ENCODE measurements at places on chromosomes 6 and 20.
A peak's percentile ranks its signal among the peaks of the same experiment; 100 is the strongest.

DNA sequence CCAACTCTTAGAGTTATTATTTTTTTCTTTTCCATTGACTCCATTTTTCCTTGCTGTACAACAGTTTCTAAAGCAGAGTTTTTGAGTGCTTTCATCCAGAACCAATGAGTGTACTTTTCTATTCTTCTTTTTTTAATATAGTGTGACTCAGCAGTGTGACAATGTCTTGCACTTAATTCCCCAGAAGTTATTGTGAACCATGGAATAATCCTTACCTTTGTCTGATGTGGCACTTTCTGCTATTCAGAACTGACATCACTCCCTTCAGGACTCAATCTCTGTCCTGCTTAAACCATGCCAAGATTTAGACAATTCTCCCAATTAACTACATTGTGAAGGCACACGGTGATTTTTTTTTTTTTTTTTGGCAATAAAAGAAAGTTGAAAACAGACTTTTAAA lies 41.5 kb downstream of the GRIK2 start:
- no peak for DNase-seq

DNA sequence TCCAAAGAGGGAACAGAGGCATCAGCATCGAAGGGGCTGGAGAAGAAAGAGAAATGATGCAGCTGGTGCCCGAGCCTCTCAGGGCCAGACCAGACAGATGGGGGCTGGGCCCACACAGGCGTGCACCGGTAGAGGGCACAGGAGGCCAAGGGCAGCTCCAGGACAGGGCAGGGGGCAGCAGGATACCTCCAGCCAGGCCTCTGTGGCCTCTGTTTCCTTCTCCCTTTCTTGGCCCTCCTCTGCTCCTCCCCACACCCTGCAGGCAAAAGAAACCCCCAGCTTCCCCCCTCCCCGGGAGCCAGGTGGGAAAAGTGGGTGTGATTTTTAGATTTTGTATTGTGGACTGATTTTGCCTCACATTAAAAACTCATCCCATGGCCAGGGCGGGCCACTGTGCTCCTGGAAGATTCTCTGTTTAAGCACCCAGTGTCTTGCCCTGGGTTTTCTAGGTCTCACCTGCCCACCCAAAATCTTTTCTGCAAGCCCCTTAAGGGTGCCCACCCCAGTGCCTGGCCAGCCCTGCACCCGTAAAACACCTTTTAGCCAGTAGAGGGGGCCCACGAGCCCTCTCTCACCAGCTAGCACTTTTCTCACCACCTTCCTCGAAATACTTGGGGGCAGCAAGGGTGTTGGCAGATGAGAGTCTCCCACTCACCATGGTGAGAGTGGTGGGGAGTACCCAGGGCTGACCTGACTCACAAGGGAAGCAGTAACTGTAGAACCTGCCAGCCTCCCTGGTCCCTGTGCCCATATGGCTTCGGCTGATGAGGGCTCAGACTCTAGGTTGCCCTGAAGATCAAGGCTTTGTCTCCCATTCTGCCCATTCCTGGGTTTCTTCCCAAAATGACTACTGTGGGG lies 35.7 kb upstream of the ID1 start:
- peak; percentile 84 for DNase-seq

GRCh38 chr20:11976966-11977365 lies 59.3 kb downstream of the BTBD3 start:
- DNase-seq = no peak

GRCh38 chr6:97438011-97438671 lies 155.1 kb upstream of the MMS22L start:
- DNase-seq = no peak

DNA sequence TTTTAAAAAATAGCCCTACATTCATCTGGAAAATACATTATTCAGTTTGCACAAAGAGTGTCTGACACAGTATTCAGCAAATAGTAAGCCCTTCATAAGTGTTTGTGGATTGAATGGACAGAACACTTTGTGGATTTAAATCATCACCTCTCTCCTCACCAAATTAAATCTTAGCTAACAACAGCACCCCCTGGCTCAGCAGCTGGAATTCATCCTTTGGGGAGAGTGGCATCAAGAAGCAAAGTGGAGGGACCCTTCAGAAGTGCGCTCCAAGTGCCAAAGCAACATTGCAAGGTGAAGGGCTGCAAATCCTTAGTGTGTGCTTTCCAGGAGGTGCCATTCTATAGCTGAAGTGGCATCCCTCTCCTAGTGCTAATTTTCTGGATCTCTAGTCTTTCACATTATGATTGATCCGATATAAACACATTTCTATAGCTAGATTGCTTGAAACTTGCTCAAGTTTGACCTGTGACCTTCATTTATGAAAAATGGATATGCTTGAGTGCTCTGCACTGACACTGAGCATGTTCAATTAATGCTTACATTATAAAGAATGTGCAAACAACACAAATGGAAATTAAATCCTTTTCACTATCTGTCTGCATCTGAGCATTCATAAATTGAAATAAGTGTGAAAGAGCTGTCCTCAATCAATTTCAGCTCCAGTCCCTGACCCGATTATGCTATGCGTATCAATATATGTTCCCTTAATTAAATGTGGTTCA lies 891.7 kb downstream of the C6orf118 start:
- DNase-seq = no peak

DNA sequence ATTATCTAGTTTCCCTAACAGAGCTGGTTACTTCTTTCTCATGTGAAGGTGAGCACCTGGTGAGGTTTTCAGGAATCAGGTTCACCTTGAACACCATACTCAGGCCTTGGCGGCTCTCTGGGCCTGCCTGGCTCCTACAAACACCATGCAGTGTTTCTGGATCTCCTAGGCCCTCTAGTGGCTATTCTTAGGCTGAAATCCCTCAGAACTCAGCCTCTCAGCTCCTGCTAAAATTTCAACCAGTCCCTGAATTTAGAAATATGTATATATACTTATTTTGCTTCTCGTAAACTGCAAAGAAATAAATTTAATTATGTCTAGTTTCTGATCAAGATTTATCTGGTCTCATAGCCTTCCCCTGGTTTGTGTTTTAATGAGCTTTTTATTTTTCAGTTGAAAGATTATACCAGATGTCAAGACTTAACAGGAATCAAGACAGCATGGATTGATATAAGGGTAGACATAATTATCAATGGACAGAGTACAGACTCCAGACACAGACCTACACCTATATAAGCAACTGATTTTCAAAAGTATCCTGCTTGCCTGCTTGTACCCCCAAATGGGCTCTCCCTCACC lies 55.9 kb downstream of the ANKEF1 start:
- DNase-seq = peak; percentile 33

DNA sequence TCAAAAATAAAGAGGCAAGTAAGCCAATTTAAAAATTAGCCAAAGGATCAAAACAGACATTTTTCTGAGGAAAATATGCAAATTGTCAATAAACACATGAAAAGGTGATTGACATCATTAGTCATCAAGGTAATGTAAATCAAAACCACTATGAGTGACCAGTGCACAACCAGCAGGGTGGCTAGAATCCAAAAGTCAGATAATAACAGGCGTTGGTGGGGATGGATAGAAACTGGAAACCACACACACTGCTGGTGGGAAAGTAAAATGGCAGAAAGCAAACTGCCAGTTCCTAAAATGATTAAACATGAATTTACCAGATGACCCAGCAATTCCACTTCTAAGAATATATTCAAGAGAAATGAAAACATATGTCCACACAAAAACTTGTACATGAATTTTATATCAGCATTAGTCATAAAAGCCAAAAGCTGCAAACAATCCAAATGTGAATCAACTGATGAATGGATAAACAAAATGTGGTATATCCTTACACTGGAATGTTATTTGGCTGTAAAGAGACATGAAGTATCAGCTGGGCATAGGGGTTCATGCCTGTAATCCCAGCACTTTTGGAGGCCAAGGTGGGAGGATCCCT lies 74.8 kb upstream of the MBOAT1 start:
- DNase-seq = no peak

DNA sequence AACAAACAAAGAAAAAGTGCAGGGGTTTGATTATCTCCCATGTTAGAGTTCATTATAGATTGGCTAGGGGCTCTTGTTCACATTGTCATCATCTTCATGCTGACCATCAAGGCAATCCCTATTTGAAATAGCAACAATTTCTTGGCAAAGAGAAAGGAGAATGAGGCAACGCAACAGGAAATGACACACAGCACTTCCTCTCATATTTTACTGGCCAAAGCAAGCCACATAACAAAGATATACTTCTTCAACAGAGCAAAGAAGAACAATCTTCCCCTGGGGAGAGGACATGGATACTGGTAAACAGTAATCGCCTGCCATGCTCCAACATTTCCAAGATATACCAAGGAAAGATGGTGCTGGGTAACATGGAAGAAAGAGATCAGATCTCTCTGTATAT lies 29.8 kb downstream of the EPM2A start:
- DNase-seq = no peak

GRCh38 chr6:116476002-116476678 lies 15.0 kb downstream of the CALHM6 start:
- DNase-seq = no peak

- no peak for DNase-seq
Measured at GRCh38 chr6:118739696-118740353, 88.4 kb upstream of the CEP85L start.

DNA sequence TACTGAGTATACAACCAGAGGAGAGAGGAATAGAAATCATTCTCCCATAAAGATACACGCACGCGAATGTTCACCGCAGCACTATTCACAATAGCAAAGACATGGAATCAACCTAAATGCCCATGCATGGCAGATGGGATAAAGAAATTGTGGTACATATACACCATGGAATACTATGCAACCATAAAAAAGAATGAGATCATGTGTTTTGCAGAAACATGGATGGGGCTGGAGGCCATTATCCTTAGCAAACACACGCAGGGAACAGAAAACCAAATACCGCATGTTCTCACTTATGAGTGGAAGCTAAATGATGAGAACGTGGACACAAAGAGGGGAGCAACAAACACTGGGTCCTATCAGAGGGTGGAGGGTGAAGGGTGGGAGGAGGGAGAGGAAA lies 3.4 kb downstream of the SERPINB6 start:
- DNase-seq = no peak

DNA sequence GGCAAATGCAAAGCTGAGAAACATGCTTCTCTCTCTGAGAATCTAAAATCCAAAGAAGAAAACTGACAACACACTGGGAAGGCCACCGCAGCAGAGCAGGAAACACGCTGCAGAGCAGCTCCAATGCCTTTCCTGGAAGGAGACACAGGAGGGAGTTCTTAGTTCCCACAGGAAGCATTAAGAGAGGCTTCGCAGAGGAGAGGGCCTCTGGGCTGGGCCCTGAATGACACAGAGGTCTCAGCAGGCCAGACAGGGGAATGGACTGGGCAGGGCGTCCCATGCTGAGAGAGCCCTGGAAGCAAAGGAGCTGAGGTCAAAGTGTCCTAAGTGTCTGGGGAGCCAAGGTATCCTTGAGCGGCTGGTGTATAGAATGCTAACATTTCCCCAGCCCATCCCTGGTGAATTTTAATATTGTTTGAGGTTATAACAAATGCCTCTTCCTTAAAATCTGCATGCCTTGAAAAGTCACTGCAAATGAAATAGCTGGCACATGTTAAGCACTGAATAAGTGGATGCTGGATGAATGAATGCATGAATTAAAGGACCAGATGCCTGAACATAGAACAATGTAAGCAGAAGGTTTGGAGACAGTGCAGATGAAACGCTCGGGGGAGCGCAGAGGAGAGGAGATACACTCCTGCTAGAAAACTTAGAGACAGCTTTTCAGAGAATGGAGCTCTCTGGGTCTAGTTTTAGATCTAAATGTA lies 110.0 kb upstream of the SYNDIG1 start:
- no peak for DNase-seq

DNA sequence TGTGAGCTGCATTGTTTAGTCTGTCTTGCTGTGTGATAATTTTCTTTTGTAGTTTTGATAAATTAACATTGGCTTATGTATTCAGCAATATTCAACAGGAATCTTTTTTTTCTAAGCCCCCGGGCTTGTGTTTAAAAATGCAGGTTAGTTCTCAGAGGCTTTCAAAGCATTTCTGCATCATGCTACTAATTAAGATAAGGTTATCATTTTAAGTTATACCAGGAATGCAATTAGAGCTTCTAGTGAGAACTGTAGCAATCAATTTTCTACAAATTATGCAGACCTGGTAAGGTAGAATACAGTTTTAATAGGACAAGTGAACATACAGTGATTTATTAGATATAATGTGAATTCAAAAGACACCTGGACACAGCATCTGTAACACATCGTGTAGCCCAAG lies 179.2 kb downstream of the PRL start:
- DNase-seq = no peak

GRCh38 chr20:1377984-1378734 lies 14.7 kb downstream of the FKBP1A start:
- DNase-seq = peak; percentile 45

GRCh38 chr6:16837217-16837972 lies 76.1 kb upstream of the ATXN1 start:
- DNase-seq = no peak

GRCh38 chr6:132461958-132462357 lies 51.0 kb downstream of the STX7 start:
- DNase-seq = no peak

- DNase-seq = no peak
Measured at GRCh38 chr6:40706178-40706577, 119.0 kb upstream of the LRFN2 start.

GRCh38 chr20:45835825-45836224 lies 2.2 kb downstream of the SNX21 start:
- DNase-seq = no peak

GRCh38 chr6:40290816-40291215 lies 296.3 kb downstream of the LRFN2 start:
- no peak for DNase-seq

- no peak for DNase-seq
Measured at GRCh38 chr20:44504402-44505307, 17.2 kb downstream of the SERINC3 start.

DNA sequence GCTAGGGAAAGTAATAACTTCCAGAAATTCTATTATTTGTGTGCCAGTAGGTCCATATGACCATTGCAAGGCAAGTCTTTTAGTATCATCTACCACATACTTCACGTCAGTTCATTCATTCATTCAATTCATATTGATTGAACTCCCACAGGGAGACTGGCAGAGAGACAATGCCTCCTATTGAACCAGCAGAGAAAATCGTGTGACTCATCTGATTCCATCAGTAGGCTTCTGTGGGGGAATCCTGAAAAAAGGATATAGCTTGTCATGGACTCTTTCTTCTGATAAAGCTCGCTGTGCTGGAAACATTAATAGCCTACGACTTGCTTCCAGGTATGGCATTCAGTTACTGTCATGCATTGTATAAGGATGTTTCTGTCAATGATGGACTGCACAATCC lies 45.3 kb upstream of the CNR1 start:
- DNase-seq = no peak
